NCI-H1930 (cell line): ENCODE measurements at places on chromosomes 12 and 14.

- DNase-seq = no peak
Observed at GRCh38 chr14:53927171-53927570, 29.5 kb downstream of the BMP4 start.

GRCh38 chr14:36271939-36272907 lies 48.2 kb downstream of the MBIP start:
- no peak for DNase-seq

GRCh38 chr14:103846097-103846496 lies 1.3 kb downstream of the PPP1R13B start:
- DNase-seq = no peak

- DNase-seq = no peak
Observed at GRCh38 chr14:104526723-104527645, 52.6 kb upstream of the C14orf180 start.

DNA sequence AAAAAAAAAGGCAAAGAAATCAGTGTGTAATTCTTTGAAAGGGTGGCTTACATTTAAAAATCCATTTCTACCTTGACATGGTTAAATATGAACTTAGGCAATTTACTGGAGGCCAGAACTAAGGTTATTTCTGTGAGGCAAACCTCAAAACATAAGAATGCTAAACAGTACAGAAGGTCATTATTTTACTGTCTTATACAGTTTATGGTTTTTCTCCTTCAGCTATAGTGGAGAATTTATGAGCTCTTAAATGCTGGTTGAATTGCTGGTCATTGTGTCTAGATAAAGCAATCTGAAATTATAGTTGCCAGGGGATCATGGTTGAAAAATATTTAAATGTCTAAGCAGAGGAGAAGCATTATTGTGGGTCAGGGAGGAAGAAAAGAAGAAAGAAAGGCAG lies 70.5 kb downstream of the TRIM9 start:
- DNase-seq = no peak

DNA sequence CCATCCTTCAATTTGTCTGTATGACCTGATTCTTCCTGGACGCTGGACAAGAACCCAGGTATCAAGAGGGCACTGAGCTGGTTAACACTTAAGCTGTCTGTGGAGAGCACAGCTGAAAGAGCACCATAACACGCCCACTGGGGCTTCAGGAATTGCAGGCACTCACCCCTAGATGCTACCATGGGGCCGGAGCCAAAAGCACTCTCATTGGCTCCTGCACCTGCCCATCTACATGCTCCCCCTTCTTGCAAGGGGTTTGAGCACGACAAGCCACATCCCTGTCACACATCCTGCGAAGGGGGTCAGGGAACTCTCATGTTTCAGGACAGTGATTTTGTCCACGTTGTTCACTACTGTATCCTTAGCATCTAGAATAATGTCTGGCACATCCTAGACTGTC lies 35.1 kb upstream of the TBC1D15 start:
- no peak for DNase-seq

DNA sequence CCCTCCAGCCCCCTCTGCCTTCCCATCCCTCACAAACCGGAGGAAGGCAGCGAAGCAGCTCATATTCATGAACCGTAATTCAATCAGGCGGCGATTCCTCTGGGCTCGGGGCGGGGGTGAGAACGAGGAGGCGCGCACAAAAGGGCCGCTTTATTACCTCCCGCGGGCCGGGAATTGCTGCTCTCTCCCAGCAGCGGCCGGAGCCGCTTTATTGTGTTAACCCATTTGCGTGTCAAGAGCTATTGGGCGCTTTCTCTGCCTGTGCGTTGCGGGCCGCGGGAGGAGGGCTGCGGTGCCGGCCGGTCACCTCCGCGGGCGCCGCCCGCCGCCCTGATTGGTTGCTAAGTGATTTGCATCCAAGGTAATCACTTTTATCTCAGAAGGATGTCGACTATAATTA lies 4.8 kb downstream of the FAM222A start:
- peak; percentile 9 for DNase-seq

DNA sequence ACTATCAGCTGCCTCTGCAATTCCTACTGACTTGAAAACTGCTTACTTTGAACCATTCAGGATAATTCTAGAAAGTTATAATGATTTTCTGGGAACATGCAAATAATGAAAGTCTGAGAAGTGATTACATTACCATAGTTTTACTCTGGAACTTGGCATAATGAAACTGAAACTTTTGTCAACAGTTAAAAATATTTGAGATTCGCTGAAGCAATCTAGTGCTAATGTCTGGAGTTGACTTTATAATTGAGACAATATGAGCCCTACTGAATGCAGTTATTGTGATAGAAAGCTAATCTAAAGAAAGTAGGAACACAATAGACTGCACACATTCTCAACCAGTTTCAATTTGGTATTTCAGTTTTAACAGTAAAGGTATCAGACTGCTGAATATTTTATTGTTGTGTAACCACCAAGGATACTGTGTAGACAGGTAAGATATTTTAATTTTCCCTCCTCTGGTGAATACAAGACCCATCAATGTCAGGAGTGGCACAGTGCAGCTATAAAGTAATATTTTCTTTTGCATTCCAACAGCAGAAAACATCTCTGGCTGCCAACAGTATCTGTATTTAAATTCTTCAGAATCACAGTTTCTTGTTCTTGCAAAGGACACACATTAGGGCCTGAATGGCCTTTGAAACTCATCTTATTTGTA lies 483.5 kb downstream of the ATP23 start:
- DNase-seq = no peak

GRCh38 chr14:41663473-41663850 lies 56.8 kb downstream of the LRFN5 start:
- no peak for DNase-seq

DNA sequence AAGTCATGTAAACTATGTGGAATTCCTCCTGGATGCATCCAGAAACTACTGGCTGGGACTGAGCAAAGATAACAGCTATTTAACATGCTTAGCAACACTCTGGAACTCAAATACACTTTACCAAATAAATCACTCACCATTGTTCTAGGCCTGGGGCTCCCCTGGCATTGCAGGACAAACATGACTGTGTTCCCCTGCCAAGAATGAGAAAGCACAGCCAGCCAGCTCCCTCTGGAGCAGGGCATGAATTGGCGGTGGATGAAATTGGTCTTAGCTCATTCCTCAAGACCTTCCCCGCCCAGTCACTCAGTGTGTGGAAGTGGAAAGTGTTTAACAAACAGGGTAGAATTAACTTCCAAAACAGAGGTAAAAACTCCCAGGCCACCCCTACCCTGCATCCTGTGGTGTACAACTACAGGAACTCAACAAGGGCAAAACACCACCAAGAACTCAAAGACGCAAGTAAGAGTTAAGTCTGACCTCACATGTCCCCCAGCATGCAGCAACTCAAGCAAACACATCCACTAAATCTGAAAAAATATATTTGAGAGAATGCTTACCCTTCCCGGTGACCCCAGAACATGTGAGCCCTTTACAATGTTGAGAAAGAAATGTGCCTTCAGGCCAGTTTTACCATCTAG lies 58.4 kb upstream of the BDKRB2 start:
- no peak for DNase-seq

DNA sequence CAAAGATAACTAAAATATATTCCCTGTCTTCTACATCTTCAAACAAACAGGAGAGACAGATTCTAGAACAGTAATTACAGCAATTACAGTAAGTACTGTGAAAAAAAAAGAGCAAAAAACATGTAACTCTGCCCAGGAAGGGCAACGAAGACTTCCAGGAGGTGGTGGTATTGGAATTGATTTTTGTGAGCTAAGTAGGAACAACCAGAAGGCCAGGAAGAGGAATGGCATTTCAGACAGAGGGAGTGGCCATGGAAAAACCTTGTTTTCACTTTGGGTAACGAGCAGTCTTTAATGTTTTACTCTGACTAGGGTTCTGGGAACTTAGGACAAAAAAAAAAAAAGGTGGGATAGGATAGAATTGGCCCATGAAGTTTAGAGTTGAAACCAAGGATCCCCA lies 196.3 kb upstream of the PLEKHG7 start:
- no peak for DNase-seq

- peak; percentile 37 for DNase-seq
Observed at GRCh38 chr12:15880721-15881120, 1.5 kb upstream of the STRAP start.

DNA sequence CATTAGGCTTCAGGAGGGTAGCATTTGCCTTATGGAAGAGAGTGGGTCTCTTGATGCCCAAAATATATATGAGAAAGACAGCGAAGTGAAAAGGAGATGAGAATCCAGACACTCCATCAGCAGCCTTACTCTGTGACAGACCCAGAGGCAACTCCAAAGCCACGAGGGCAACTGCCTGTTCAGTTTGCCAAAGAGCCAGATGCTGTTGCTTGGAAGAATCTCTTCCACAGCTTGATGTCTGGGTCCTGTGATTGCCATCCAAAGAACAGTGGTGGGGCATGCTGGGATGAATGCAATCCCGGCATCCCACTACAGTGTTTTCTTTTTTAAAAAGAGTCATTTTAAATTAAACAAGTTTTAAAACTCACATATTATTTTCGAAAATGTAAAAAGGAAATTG lies 10.9 kb upstream of the OTX2 start:
- DNase-seq = peak; percentile 36

GRCh38 chr14:90423166-90423565 lies 26.3 kb downstream of the CALM1 start:
- no peak for DNase-seq

GRCh38 chr12:114955414-114956014 lies 271.5 kb upstream of the TBX3 start:
- no peak for DNase-seq

- DNase-seq = no peak
Observed at GRCh38 chr12:72264548-72265175, 7.5 kb upstream of the TRHDE start.

DNA sequence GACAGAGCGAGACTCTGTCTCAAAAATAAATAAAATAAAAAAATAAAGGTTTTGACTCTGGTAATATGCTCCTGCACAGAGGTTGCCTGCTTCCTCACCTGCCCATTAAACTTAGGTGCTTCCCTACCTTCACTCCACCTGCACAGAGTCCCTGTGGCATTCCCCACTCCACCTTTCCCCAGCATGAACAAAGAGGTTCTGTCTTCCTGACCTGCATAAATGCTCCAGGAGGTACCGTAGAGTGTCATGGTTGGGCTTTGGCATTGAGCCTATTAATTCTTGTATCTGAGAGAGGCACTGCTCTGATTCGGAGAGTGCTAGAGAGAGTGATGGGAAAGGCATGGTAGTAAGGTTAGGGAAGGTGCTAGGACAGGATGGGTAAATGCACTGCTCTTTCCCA lies 6.3 kb downstream of the ARHGAP9 start:
- DNase-seq = no peak

DNA sequence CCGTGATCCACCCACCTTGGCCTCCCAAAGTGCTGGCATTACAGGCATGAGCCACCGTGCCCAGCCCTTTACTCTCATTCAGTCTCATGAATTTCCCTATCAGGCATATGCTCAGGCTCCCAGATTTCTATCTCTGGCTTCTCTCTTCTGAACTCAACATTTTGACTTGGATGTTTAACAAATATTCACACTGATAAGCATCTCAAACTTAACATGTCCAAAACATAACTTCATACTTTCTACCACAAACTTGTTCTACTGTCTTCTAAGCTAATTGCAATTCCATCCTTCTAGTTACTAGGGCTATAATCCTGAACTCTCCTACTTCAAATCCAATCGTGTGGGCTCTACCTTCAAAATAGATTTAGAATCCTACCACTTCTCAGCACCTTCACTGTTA lies 73.9 kb upstream of the PAWR start:
- no peak for DNase-seq

- no peak for DNase-seq
Observed at GRCh38 chr14:99517643-99518381, 36.6 kb downstream of the CCNK start.

DNA sequence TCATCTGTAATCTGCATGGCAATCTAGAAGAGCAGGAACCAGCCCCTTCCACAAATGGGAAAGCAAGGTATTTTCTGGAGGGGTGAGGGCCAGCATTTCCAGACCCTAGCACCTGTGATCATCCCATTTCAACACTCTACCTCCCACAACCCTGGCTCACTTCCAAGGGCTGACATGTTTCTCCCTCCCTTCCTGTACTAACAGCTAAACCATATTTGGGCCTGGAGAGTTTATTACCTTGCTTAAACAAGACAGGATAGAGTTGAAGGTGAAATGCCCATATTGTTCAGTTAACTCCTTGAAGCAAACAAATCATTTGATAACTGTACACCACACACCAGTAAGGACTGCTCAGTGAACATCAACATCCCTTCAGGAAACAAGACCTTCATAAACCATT lies 158.4 kb downstream of the PPM1H start:
- no peak for DNase-seq

- no peak for DNase-seq
Observed at GRCh38 chr14:88975926-88976325, 151.5 kb downstream of the TTC8 start.

DNA sequence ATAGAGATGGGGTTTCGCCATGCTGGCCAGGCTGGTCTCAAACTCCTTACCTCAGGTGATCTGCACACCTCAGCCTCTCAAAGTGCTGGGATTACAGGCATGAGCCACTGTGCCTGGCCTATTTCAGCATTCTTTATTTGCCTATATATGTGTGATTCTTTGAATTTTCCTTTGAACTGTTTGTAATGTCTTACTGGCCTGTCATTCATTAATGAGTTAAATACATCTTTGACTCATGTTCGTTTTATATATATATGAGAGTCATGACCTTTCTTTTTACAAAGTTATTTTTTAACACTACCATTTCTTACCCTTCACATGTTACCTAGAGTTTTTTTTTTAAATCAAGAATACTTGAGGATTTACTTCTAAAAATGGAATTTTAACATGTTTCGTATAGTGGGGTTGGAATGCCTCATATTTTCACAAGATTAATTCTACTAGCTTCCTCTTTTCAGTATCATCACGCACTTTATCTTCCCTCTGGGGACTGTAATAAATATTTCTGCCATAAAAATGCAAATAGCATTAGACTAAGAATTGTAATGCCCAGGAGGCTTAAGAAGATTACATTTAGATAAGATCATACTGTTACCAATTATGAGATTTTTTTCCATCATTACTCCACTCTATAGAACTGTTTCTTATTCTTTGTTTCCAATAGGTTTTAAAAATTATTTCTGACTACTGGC lies 66.7 kb downstream of the NTN4 start:
- no peak for DNase-seq

GRCh38 chr12:118103201-118103600 lies 610 bp downstream of the VSIG10 start:
- no peak for DNase-seq

GRCh38 chr12:114821570-114821969 lies 137.6 kb upstream of the TBX3 start:
- DNase-seq = no peak
